ENCODE measurements at places on chromosomes 16 and 17.
A peak's percentile ranks its signal among the peaks of the same experiment; 100 is the strongest.

GRCh38 chr17:83185023-83186002, 105.9 kb downstream of the METRNL start:
- DNase-seq = no peak

GRCh38 chr17:35546487-35546886, 9.0 kb upstream of the SLFN12L start:
- no peak for DNase-seq

DNA sequence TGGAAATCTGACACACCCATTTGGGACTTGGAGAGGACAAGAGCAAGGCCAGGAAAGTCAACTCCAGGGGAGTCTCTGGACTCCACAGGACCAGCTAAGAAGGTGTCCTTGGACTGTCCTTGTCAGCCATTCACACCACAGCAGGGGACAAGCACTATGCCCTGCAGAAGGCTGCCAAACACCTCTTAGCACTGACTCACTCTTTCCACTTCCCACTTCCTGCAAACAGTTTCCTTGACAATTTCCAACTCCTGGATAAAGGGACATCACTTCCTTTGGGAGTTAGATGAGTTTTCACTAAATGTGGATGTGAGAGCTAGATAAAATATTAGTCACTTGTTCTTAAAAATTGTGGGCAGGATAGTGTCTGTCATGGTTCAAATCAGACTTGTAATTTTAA, 37.8 kb upstream of the BCAR1 start:
- DNase-seq = no peak

DNA sequence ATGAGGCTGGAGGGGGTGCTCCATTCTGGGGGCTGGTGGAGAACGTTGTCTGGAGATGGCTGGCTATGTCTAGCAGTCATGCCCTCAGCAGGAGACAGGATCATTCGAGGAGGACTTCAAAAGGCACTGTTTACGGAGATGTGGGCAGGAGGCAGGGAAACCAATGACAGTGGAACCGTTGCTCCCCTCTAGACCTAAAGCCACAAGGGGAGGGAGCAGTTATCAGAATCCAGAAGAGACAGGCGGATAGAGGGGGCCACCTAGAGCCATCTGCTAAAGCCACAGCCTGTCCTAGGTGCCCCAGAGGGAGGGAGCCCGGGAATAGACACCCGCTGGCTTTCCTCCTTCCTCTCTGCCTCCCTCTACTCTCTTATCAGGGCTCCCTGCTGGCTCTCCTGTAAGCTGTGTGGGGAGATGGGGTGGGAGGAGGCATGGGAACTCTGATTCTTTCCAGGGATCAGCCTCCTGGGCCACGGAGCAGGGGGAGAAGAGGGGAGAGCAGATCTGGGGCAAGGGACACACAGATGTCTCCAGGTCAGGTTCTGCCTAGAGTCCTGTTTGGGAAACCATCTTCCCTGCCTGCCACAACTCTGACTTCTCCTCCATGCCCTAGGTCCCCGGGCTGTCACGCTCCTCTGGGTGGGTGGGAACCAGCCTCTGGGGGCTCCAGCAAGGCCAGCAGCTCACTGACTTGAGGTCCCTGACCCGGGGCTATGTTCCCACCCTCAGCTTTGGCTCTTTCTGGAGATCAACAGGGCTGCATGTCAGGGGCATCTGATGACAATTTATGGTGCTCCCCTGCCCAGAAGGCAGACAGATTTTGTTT, 42.3 kb downstream of the IRX3 start:
- no peak for DNase-seq

- DNase-seq = no peak
Measured at GRCh38 chr16:58793366-58793765, 59.2 kb upstream of the GOT2 start.

GRCh38 chr16:28585674-28586073, 11.2 kb downstream of the SULT1A2 start:
- DNase-seq = no peak

DNA sequence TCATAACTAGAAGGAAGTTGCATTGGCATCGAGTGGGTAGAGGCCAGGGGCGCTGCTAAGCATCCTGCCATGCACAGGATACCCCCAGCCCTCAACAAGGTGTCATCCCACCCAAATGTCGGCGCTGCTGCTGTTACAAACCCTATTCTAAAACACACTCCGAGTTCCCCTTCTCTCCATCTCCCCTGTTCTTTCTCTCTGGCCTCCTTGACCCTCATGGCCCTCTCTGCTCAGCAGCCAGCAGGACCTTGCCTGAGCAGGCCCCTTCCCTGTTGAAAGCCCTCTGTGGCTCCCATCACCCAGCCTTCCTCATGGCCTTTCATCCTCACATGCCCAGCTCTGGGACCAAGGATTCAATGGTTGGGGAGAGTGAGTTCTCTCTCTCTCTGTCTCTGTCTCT, 22.3 kb upstream of the CACNG5 start:
- DNase-seq = no peak

DNA sequence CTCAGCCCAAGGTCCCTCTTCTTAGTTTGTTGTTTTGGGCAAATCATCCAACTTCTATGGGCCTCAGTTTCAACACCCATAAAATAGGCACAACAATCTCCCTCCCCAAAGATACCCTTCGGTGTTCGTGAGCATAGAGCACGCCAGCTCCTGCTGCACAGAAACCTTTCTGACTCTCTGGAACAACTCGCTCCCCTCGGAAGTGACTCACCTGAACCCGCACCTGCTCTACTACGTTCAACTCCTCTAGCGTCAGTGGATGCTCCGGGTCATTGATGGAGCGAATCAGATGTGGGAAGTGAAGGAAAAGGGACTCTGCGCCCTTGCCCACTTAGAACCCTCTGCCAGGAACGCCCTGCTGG, 445 bp downstream of the CIAO2B start:
- no peak for DNase-seq

DNA sequence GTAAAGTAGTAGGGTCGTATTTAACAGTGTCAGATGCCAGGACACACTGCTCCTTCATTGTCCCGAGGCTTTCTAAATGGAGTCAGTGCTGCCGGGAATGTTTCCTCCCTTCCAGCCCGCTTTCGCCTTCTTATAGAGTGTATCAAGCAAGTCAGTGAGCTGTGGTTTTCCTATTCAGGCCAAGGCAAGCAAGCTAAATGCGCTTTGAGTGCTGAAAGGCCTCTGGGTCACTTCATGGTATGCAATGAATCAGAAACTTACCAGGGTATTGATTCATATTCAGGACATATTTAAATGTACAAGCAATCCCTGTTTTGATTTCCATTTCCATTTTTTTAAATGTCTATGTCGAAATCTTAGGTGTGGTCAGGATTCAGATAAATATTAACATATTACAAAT, 327.9 kb upstream of the SOX9 start:
- peak; percentile 61 for DNase-seq

DNA sequence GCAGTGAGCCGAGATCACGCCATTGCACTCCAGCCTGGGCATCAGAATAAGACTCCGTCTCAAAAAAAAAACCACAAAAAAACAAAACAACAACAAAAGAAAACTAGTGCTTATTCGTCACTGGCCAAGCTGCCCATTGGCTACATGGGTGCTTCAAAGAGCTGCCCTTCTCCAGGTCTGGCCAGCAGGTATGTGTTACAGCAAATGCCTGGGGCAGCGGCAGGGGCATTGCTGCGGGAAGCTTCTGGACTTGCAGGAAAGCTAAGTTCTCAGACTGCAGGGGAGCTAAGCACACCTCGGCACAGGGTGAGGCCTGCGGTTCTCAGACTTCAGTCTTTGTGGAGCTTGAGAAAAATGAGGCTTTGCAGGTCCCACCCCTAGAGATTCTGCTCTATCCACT, 4.1 kb upstream of the STH start:
- no peak for DNase-seq

DNA sequence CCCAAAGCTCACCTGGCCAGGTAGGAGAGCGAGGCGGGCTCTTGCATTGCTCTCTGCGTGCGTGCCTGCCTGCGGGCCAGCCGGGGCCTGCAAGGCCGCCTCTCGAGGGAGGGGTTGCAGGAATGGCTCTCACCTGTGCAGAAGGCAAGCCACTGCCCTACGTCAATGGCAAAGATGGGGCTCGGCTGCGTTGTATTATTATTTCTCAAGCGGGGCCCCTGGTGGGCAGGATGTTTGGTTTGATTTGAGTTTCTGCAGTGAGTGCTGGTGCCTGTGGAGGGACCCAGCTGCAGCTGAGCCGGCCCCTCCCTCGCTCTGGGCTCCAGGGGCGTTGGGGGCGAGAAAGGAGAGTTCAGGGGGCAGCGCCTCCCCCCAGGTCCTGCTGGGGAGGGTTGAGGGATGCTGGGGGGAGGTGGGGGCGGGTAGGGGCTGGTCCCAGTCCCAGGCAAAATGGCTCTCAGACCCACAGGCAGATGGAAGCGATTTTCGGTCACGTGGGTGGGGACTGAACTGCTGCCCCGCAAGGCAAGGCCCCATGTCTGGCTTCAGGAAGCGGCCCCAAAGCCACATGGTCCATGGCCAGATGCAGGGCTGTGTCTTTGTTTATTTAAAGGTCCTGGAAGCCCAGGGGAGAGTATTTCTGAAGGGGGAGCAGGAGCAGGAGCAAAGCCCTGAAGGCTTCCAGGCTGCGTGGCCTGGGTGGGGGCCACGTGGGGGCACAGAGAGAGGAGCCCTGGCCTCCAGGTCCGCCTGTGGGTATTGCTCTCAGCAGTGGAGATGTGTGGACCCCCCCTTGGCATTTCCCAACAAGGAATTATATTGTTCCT, 338.8 kb downstream of the SEC14L1 start:
- no peak for DNase-seq

- no peak for DNase-seq
Measured at GRCh38 chr17:17868641-17869522, 32.1 kb upstream of the SREBF1 start.

DNA sequence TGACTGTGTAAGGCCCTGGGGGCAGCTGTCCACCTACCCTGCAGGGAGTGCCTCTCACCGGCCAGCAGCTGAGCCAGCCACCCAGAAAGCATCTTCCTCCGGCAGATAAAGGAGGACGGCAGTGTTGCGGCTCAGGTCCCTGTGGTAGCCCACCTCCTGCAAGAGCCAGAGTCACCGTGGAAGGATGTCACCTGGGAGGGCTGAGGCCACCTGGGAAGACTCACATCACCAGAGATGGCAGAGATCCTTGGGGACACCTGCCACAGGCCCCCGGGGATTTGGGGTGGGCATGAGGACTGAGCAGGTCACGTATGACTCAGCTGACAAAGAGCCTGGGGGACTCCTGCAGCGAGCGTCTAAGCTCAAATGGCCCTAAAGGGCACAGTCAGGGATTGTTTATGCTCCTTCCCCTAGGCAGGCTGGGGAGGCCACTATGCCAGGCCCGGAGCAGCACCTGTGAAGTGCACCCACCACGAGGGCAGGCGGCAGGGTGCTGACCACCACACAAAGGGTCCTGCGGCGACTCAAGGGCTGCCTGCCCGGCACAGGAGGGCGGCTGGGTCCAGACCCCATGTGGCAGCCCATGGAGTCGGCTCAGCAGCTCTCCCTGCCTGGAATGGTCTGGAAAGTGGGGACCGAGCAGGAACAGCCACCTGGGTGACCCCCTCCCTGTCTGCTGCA, 44.1 kb downstream of the TNFRSF13B start:
- DNase-seq = no peak

- DNase-seq = no peak
Measured at GRCh38 chr16:10631886-10632285, 51.5 kb upstream of the EMP2 start.

GRCh38 chr17:66468241-66469087, 166.1 kb downstream of the PRKCA start:
- DNase-seq = no peak

DNA sequence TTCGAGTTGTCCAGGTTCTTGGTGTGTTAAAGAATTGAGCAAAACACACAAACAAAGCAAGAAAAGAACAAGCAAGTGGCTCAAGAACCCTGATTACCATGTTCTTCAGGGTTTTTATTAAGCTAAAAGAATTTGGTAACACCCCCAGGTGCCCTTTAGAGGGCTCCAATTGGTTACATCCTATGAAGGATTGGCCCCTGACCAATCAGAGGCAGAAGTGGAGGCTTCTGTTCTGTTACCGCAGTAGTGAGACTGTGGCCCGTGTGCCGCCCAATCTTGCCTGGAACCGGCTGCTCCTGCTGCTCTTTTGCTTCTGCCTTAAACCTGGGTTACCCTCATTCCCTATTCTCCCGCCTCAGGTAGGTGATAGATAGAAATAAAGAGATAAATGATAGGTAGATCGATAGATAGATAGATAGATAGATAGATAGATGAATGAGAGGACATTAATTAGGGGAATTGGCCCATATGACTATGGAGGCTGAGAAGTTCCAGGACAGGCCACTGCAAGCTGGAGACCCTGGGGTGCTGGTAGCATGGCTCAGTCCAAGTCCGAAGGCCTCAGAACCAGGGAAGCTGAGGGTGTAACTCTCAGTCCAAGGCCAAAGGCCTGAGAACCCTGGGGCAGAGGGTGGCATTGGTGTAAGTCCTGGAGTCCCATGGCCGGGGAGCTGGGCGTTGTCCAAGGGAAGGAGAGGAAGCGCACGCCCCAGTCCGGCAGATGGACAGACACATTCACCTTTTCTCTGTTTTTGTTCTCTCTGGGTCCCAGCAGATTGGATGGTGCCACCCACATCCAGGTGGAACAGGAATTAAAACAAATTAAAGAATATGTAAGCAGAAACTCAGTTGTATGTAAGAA, 3.5 kb upstream of the CA5A start:
- DNase-seq = no peak

GRCh38 chr17:29008591-29008990, 2.8 kb upstream of the SEZ6 start:
- DNase-seq = no peak

DNA sequence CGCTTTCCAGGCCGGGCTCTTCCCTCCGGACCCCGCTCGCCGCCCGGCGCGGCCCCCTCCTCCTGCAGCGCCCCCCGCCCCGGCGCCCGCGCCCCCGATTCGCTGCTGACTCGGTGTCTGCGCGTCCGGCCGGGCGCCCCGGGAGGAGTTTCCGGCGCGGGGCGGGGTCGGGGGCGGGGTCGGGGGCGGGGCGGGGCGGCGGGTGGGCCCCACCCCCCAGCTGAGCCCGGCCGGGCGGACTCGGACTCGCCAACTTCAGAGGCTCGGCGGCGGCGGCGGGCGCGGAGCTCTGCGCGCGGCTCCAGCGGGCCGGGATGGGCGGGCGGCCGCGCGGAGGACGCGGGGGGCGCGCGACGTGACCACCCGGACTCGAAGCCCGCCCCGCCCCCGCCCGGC, at the start of gene METRNL:
Gene METRNL (plus strand): TSS at position 258 of the 396 bp plus-strand sequence. CDS start 207 bp downstream, outside the sequence.
- peak; percentile 31 for DNase-seq

DNA sequence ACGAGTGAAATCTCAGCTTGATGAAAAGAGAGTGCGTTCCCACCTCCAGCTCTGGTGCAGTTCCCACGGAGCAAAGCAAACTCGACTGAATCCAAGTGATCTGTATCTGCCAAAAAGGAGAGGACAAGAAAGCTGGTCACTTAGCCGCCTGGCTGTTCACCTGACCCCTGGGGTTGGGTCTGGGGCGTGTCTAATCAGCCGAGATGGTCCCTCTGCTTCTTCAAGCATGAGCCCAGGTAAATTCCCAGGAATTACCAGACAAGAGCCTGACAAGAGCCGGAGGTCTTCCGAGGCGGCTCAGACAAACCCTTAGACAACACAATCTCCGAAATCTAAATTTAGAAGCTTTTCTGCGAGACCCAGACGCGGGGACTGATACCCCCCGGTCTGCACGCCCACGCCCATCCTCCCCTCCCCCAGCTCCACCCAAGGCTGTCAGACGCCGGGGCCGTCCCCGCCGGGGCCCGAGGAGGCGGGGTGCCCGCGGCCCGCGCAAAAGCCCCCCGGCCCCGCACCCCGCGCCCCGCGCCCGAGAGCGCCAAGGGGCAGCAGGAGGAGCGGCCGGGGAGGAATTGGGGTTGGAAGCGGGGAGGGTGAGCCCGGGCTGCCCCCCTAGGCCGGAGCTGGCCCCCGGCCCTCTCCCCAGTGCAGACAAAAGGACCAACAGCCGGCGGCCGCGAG, 674 bp downstream of the ZNF821 start:
- DNase-seq = no peak
